ENCODE measurements at places on chromosomes 3 and 15. TPM values are rescaled to one million over a fixed set of nuclear protein-coding genes. Genes with fewer than 3 reads are reported as not detected.

GRCh38 chr3:97910931-97911351 lies 61.3 kb downstream of the RIOX2 start:
- no peak for DNase-seq

Gene ISL2
- polyA plus RNA-seq = not detected

DNA sequence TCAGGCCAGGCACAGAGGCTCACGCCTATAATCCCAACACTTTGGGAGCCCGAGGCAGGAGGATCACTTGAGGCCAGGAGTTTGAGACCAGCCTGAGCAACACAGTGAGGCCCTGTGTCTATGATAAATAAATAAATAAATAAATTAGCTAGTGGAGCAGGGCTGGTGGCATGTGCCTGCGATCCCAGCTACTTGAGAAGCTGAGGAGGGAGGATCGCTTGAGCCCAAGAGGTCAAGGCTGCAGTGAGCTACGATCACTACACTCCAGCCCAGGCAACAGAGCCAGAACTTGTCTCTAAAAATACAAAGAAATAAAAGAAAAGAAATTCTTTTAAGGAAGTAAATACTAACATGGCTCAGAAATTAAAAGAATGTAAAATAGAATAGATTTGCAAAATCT lies 91.8 kb downstream of the LIPC start:
- no peak for DNase-seq

DNA sequence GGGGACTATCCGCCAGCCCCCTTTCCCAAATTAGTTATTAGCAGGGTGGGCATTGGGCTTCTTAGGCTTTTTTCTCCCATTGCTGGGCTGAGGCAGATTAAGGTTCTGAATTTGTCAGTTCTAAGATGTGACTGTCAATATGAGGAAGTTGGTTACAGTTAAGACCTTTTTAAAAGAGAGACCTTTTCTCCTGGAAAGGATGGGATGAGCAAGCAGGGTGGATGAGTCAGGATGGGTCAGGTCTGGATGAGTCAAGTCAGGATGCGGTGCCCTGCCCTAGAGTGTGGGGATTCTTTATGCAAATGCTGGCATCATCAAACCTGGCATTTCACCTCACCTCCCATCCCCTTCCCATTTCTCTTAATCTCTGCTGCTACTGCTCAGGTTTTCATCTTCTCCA lies 1.9 kb downstream of the AEN start:
- DNase-seq = no peak

Gene JMJD7
- 13.6 TPM for polyA plus RNA-seq
